CD4-positive, CD25-positive, alpha-beta regulatory T cell (primary cell): ENCODE measurements at places on chromosomes 6 and 20. TPM values are rescaled to one million over a fixed set of nuclear protein-coding genes. Genes with fewer than 3 reads are reported as not detected.

IPCEF1 gene
- total RNA-seq: 160 TPM

DNAH8 gene
- total RNA-seq: 0.05 TPM

GRCh38 chr6:166075925-166076324, 91.7 kb downstream of the TBXT start:
- DNase-seq: no peak

GRCh38 chr6:70549327-70549726, 17.4 kb upstream of the SDHAF4 start:
- no peak for DNase-seq

DNA sequence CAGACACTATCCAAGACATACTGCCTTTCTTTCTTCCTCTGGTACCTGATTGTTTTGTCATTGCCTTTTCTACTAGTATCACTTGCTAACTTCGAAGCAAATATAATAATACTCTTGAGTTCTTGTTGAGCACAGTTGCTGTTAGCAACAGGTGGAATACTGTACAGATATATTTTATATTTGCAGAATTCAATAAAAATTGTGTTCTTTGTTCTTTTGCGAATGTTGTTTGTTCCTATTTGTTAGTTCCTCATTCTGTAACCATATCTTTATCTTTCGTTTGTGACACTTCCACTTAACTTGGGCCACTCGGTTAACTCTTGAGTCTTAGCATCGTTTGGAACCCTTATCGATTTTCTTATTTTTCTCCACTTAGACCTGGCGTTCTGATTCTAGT, 868 bp downstream of the CYB5R4 start:
- no peak for DNase-seq

DNA sequence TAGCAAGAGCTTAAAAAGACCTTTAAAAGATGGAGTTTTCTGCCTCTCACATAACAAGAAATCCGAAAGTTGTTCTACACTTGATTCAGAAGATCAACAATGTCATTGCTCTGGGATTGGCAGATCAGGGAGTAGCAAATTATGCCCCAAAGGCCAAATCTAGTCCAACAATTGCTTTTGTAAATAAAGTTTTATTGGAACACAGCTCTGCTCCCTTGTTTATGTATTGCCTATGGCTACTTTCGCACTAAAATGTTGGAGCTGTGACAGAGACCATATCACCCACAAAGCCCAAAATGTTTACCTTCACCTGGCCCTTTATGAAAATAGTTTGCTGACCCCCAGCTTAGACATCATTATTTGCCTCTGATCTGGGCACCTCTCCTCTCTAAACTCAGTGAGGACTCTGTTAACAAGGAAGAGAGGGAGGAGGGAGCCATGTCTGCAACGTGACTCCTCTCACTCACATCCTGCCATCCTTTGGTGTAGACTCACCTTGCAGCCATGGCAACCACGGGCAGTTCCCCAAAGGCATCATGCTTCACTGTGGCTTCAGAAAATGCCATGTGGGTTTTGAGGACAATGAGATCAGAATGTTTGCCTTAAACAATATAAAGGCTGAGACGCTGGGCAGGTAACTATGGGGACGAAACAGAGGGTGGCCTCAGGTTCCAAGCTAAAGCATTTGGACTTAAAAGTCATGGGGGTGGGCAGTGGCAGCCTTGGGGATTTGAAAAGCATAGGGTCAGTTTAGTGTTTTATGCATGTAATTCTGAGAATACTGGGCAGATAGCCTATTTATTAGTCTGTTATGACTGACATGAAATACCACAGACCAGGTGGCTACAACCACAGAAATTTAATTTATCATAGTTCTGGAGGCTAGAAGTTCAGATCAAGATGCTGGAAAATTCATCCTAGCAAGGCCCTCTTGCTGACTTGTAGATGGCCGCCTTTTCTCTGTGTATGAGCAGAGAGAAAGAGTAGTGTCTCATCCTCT, 149.7 kb upstream of the TNFAIP3 start:
- peak; percentile 71 for DNase-seq

GRCh38 chr6:133955582-133956415, 2.8 kb downstream of the TBPL1 start:
- DNase-seq: no peak

GRCh38 chr6:20210158-20210557, 2.1 kb downstream of the MBOAT1 start:
- no peak for DNase-seq

TBXT gene
- not detected for total RNA-seq

- no peak for DNase-seq
These were observed 39.2 kb downstream of the MYLIP start for GRCh38 chr6:16168121-16168520.

DNA sequence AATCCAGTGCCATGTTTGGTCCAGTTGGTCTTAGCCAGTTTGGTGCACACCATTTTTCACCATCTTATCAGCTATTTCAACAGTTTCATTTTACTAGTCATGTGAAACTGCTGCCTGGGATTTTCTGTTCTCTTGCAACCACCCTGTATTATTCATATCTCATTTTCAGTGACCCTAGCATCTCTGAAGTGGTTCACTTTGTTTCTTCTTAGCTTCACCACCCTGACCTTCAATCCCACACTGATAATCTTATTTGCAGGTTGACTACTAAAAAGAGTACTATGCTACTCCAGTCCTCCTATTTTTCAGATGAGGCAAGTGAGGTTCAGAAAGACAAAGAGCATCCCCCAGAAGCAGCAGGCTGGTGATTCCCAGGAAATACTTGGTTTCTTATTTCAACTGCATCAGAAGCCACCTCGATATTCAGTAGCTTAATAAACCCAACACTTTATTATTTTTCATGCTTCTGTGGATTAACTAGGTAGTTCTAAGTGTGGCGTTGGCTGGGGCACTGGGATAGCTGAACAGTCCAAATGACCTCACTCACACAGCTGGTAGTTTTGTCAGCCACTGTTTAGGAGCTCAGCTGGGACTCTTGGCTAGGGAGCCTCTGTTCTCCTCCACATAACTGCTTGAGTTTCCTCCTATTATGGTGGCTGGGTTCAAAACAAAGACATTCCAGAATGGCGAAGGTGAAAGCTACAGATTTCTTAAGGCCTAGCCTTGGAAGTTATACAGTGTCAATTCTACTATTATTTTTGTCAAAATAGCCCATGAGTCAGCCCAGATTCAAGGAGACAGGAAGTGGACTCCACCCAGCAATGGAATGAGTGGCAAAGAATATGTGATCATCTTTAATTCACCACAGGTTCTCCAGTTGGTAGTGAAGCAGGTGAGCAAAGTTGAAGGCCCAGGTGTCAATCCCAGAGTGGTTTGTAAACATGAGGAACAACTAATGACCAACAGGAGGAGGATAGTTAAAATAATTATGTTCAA, 40.6 kb downstream of the BPIFB4 start:
- no peak for DNase-seq
